ENCODE measurements at places on chromosomes 4 and X. TPM values are rescaled to one million over a fixed set of nuclear protein-coding genes. Genes with fewer than 3 reads are reported as not detected.

The ZNF157 gene
- total RNA-seq = 2.0 TPM

The HOPX gene
- 316 TPM for total RNA-seq

- no peak for DNase-seq
These were observed 233.4 kb upstream of the ANXA3 start for GRCh38 chr4:78318126-78318525.

The ZMAT1 gene
- 35.1 TPM for total RNA-seq

DNA sequence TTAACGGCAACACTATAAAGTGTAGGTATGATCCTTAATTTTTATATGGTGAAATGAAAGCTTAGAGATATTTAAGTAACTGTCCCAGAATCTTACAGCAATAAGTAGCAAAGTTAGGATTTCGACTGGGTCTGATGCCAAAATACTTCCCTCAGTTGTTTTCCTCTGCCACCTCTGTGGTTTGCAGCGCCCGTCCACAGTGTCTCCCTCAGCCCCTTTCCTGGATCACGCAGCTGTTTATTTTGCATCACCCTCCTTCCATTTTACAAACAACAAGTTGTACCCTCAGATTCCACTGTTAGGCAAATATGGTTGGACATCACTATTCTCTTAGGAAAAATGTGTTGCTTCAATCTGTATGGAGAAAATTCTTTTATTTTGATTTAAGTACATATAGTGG lies 56.1 kb downstream of the RAPGEF2 start:
- DNase-seq = no peak

Measured in thyroid gland (tissue), 4 donors.